ENCODE measurements at places on chromosomes 1 and 21.

DNA sequence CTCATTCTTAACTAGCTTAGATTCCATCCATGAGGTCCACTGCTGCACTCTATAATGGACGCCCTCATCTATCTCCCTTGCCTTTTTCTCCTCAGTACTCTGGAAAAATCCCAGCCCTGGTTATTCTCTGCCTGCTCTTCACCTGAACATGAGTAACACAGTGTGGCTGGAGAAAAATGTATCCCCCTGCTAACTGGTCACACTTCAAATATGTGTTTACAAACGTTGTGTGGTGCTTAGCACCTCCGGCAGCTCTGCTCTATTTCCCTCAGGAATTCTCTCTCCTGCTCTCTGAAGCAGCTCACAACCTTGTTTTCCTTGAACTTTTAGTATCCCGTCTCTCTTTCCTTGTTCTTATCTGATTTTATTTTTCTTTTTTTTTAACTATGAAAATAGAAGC, 4.1 kb downstream of the SCCPDH start:
- DNase-seq = no peak

GRCh38 chr1:22828484-22829308, 118.1 kb downstream of the EPHB2 start:
- no peak for DNase-seq

- no peak for DNase-seq
Observed at GRCh38 chr1:1157914-1158710, 15.6 kb upstream of the TTLL10 start.

DNA sequence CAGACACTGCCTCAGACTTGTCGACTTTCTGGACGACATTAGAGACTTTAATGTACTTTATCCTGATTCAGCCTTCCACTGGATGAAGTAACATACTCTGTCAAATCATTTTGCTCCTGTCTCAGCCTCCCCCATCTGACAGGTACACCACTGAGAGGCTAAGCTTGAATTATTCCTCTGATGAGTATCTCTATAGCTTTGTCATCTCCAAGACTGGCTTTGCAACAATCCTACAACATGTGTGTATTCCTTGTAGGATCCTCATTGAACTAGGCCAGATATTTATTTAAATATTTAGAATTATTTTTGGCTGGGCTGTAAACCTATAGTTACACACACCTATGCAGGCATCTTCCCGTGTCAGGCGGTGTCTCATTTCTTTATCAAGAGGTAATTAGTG, 1.1 kb upstream of the TRIM58 start:
- no peak for DNase-seq

All from brain pericyte (primary cell).